ENCODE measurements at places on chromosomes 6 and 20. TPM values are rescaled to one million over a fixed set of nuclear protein-coding genes. Genes with fewer than 3 reads are reported as not detected.

Gene MED20
- polyA plus RNA-seq = 36.0 TPM

Gene GPX5
- not detected for polyA plus RNA-seq

Gene ZNF391
- 12.9 TPM for polyA plus RNA-seq

Gene IP6K3
- polyA plus RNA-seq = 1.1 TPM

Gene TRERF1
- 14.9 TPM for polyA plus RNA-seq

Data from renal cortex interstitium (tissue), 15 donors.